ENCODE measurements at places on chromosomes 7 and 10. TPM values are rescaled to one million over a fixed set of nuclear protein-coding genes. Genes with fewer than 3 reads are reported as not detected.

- no peak for DNase-seq
- no peaks in the 10 kb centered on the region for H3K4me1 ChIP-seq
- no peak overlapping the region for H3K27ac ChIP-seq
- H3K36me3 ChIP-seq, result no peaks in the 10 kb centered on the region
Observed at GRCh38 chr10:70540089-70540788, 61.7 kb downstream of the PALD1 start.

GRCh38 chr10:72552857-72553256 is 73.0 kb downstream of the MICU1 start:
- H3K4me3 ChIP-seq, result no peak overlapping the region
- no peak overlapping the region for H3K27ac ChIP-seq
- peaks cover 4% of the 10 kb centered on the region for H3K4me1 ChIP-seq
- DNase-seq, result no peak
- peaks cover 20% of the 10 kb centered on the region for H3K36me3 ChIP-seq

- H3K4me3 ChIP-seq, result no peak overlapping the region
- H3K27ac ChIP-seq, result no peak overlapping the region
- peaks cover 20% of the 10 kb centered on the region for H3K36me3 ChIP-seq
- H3K4me1 ChIP-seq, result peaks cover 6% of the 10 kb centered on the region
- H3K27me3 ChIP-seq, result no peaks in the 10 kb centered on the region
Observed at GRCh38 chr7:5500056-5500776, 76.6 kb upstream of the TNRC18 start.

GRCh38 chr10:121323443-121323842 is 274.8 kb downstream of the FGFR2 start:
- H3K4me1 ChIP-seq, result no peaks in the 10 kb centered on the region
- H3K36me3 ChIP-seq, result no peaks in the 10 kb centered on the region
- H3K27ac ChIP-seq, result no peak overlapping the region
- H3K4me3 ChIP-seq, result no peak overlapping the region
- H3K27me3 ChIP-seq, result no peaks in the 10 kb centered on the region

DNA sequence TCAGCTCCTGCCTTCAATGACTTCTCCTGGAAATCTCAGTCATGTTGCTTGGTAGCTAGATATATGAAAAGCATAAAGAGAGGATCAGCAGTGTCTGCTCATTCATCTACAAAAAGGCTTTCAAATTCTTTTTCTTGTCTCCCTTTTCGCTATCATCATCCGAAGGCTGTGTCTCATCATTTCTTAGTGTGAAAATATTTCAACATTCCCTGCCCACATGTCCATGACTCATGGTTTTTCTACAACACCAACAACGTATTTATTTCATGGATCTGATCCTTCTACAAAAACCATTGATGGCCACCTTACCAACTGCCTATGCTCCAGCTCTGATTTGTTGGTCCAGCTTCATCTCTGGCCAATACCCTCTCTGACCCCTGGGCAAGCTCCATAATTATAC is 472.5 kb upstream of the GHITM start:
- H3K4me1 ChIP-seq, result no peaks in the 10 kb centered on the region
- H3K4me3 ChIP-seq, result no peak overlapping the region
- H3K27ac ChIP-seq, result no peak overlapping the region
- H3K27me3 ChIP-seq, result no peaks in the 10 kb centered on the region
- H3K36me3 ChIP-seq, result no peaks in the 10 kb centered on the region
- DNase-seq, result no peak

GRCh38 chr10:33735464-33735923 is 401.0 kb upstream of the NRP1 start:
- DNase-seq, result peak; percentile 61
- H3K27me3 ChIP-seq, result no peaks in the 10 kb centered on the region
- H3K27ac ChIP-seq, result no peak overlapping the region
- H3K4me3 ChIP-seq, result no peak overlapping the region
- H3K36me3 ChIP-seq, result no peaks in the 10 kb centered on the region

DNA sequence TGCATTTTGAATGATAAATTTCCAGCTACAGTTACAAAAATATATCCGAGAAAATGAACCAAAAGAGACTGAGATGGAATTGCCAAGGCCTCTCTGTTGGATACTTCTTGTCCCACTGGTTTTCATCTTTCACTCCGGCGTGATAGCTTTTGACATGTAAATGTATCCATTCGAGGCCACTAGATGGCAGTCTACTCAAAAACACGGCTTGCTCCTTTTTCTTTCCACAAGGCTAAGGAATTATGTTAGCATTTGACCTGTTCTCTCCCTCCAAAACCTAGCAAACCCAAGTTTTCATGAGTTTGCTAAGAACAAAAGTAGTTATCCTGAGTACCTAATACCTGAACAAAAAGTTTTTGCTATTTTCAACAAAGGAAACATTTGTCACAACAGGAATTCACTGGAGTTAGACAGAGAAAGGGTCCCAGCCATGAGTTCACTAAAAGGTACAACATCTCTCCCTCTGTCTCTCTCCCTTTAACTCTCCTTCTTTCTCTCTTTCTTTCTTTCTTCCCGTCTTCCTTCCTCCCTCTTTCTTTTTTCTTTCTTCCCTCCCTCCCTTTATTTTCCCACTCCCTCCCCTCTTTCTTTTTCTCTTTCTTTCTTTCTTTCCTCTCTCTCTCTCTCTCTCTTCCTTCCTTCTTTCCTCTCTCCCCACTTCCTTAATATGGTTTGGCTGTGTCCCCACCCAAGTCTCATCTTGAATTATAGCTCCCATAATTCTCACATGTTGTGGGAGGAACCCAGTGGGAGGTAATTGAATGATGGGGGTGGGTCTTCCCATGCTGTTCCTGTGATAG is 207.9 kb upstream of the MYO3A start:
- DNase-seq, result peak; percentile 11
- no peaks in the 10 kb centered on the region for H3K36me3 ChIP-seq
- no peaks in the 10 kb centered on the region for H3K27me3 ChIP-seq
- H3K4me1 ChIP-seq, result no peaks in the 10 kb centered on the region
- no peak overlapping the region for H3K4me3 ChIP-seq
- no peak overlapping the region for H3K27ac ChIP-seq

DNA sequence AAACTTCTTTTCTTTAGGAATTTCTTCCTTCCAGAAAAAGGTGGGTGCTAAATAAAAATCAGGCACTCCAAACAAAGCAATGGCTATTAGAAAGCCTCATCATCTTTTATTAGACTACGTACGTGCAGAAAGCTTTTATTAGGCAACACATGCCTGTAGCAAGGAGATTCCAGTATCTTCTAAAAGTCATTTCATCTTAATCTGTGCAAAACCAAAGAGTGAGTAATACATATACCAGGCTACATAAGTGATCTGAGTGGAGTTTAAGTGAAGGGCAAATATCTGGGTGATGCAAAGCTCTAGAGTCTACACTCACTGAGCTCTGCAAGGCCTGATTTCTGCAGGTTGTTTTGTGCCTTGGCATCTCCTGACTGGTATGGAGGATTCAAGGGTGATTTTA is 231.7 kb downstream of the ELMO1 start:
- no peaks in the 10 kb centered on the region for H3K4me1 ChIP-seq
- no peaks in the 10 kb centered on the region for H3K36me3 ChIP-seq
- no peak overlapping the region for H3K27ac ChIP-seq
- no peak for DNase-seq

- DNase-seq, result no peak
- no peaks in the 10 kb centered on the region for H3K4me1 ChIP-seq
- H3K4me3 ChIP-seq, result no peak overlapping the region
- H3K27ac ChIP-seq, result no peak overlapping the region
- H3K27me3 ChIP-seq, result no peaks in the 10 kb centered on the region
Observed at GRCh38 chr10:78903341-78903940, 165.3 kb upstream of the ZMIZ1 start.

DNA sequence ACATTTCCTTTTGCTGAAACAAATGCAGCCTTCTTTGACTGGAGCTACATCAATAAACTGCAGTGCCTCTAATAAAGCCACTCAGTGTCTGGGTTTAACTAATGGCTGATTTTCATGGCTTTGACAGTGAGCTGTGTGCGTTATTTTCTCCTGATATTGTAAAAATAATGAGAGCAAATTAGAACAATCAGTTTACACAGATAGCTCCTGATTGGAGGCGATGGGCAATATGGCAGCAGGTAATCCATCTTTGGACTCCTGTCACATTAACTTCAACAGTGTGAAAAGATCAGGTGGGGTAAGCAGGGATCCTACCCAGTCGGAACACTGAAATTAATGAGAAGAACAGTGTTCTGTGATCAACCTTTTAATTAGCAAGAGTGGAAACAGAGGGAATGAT is 100.7 kb downstream of the POLL start:
- DNase-seq, result no peak
- H3K4me3 ChIP-seq, result no peak overlapping the region
- no peaks in the 10 kb centered on the region for H3K4me1 ChIP-seq
- no peaks in the 10 kb centered on the region for H3K27me3 ChIP-seq
- H3K36me3 ChIP-seq, result no peaks in the 10 kb centered on the region

GRCh38 chr10:42783181-42783549 is 570 bp downstream of the BMS1 start:
- peaks cover 14% of the 10 kb centered on the region for H3K4me1 ChIP-seq
- no peaks in the 10 kb centered on the region for H3K27me3 ChIP-seq
- no peak for DNase-seq
- H3K4me3 ChIP-seq, result peak overlapping the region; percentile 96
- peaks cover 15% of the 10 kb centered on the region for H3K36me3 ChIP-seq
- peak overlapping the region; percentile 80 for H3K27ac ChIP-seq

DNA sequence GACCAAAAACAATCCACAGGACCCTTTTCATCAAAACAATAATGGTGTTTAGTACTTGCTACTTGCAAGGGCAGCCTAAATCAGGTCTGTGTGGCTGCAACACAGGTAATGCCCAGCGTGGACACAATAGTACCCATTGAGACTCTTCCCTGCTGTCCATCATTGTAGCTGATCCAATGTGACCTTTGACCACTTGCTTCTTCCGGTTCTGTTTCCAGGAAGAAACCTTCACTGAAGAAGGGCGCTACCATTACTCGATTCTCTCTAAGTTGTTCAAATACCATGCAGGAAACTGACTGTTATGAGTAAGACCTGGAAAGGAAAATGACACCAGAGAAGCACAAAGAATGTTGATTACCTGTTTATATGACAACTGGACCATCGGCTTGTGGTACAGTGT is 1077.3 kb downstream of the KCNMA1 start:
- no peak for DNase-seq
- H3K4me1 ChIP-seq, result no peaks in the 10 kb centered on the region
- no peak overlapping the region for H3K4me3 ChIP-seq
- no peaks in the 10 kb centered on the region for H3K36me3 ChIP-seq

DNA sequence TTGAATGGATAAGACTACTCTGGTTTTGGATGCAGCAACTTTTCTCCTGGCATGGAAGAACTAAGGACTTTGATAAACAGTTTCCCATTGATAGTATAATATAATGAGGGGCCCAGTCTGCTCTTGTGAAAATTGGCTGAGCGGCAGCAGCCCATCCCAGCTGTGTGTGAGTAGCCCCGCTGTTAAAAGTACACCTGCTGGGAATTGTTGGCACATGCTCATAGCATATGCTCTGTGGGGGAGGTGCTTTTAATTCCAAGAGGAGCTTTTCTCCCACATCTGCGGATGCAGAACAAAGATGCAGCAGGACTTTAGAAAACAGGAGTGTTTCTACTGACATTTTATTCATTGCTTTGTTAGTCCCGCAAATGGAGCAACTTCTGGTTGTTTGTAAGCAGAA is 19.0 kb downstream of the SRI start:
- no peak overlapping the region for H3K27ac ChIP-seq
- H3K4me1 ChIP-seq, result no peaks in the 10 kb centered on the region
- H3K4me3 ChIP-seq, result no peak overlapping the region
- peaks cover 7% of the 10 kb centered on the region for H3K36me3 ChIP-seq

- H3K4me1 ChIP-seq, result no peaks in the 10 kb centered on the region
- no peaks in the 10 kb centered on the region for H3K36me3 ChIP-seq
- H3K27ac ChIP-seq, result no peak overlapping the region
- H3K27me3 ChIP-seq, result 0 out of 2 replicates have a peak, but pooled peaks cover 9% of the 10 kb centered on the region
- DNase-seq, result no peak
Observed at GRCh38 chr10:129090618-129091366, 376.2 kb upstream of the MGMT start.

- no peak overlapping the region for H3K27ac ChIP-seq
- H3K36me3 ChIP-seq, result no peaks in the 10 kb centered on the region
- DNase-seq, result no peak
Observed at GRCh38 chr10:9291081-9291480, 1236.6 kb downstream of the GATA3 start.

DNA sequence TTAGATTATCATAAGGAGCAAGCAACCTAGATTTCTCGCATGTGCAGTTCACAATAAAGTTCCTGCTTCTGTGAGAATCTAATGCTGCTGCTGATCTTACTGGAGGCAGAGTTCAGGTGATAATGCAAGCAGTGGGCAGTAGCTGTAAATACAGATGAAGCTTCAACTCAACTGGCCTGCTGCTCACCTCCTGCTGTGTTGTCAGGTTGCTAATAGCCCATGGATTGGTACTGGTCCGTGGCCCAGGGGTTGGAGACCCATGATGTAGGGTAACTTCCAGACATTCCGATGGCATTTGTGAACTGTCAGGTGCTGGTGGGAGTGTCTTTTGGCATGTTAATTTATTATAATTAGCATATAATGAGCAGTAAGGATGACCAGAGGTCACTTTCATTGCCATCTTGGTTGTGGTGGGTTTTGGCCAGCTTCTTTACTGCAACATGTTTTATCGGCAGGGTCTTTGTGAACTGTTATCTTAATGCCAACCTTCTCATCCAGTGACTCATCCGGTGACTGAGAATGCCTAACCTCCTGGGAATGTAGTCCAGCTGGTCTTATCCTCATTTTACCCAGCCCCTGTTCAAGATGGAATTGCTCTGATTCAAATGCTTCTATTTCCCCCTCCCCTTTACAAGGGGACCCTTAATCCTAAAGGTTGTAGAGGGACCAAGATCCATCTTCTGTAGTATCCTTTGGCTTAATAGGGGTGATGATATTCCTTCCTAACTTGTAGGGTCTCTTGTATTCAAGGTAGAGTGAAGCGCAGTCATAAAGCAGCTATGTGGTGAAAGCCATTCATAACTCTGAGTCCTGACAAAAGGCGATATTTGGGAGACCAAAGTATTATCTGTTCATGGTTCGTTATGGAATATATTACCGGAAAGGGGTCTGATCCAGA is 165.8 kb downstream of the CCSER2 start:
- no peaks in the 10 kb centered on the region for H3K27me3 ChIP-seq
- peaks cover 59% of the 10 kb centered on the region for H3K4me1 ChIP-seq
- peak overlapping the region; percentile 83 for H3K27ac ChIP-seq
- H3K4me3 ChIP-seq, result peak overlapping the region; percentile 51

DNA sequence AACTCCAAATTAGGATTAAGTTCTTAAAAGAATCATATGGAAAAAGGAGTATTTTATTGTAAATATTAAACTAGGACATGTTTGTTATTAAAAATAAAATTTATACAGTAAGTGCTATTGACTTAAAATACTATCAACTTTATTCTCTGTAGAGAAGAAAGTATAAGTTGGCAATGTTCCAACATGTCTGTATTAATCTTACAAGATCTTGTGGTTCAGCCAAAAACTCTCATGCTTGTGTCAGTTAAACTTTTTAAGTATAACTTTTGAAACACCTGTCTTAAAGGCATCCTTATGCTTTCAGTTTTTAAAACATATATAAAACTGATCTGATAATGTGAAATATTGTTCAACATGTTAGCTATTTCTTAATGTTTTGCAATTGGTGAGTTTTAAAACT is 160.7 kb downstream of the ZEB1 start:
- H3K36me3 ChIP-seq, result no peaks in the 10 kb centered on the region
- no peak for DNase-seq
- H3K4me3 ChIP-seq, result no peak overlapping the region
- no peak overlapping the region for H3K27ac ChIP-seq

Gene GLI3
- total RNA-seq, result not detected

Gene GLCCI1
- 34.3 TPM for total RNA-seq

Gene FGFR2
- not detected for total RNA-seq

Gene ANXA11
- total RNA-seq, result 318 TPM

Gene ACSM6
- not detected for total RNA-seq

Gene PAPOLB
- not detected for total RNA-seq

Gene HEPACAM2
- not detected for total RNA-seq

Gene LIPM
- total RNA-seq, result not detected

Gene BRAT1
- total RNA-seq, result 53.9 TPM

Gene OPALIN
- not detected for total RNA-seq

Gene SKIDA1
- total RNA-seq, result 0.65 TPM

Gene GPR26
- not detected for total RNA-seq

Measured in PC-9 (cell line).